NCI-H1436 treated with DMSO at 0.1 percent for 48 hours (cell line): ENCODE measurements at places on chromosomes 2 and 18.

DNA sequence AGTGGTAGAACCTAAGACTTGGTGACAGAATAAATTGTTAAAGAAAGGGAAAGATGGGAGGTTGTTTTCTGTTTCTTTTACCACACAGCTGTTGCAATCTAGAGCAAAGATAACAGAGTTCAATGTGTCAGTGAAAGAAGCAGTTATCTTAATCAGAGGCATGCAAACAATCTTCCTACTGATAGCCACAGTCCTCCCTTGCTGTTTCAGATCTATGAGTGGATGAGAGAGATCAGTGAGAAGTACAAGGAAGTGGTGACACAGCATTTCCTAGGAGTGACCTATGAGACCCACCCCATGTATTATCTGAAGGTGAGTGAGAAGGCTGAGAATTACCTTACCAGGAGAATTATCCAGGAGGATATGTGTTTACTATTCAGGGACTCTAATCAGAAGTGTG is 15.9 kb downstream of the CPO start:
- DNase-seq, result no peak

DNA sequence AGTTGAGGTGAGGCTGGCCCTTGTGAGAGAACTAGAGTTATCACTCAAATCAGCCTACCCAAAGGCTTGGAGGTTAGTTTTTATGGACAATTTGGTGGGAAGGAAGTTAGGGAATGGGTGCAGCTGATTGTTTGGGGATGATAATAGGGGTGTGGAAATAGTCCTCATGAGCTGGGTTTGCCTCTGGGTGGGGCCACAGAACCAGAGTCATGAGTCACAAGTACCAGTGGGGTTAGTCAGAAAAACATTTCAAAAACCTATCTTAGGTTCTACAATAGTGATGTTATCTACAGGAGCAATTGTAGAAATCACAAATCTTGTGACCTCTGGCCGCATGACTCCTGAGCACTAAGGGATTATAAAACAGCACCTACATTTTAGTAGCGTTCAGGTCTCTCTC is 630.1 kb upstream of the PIK3C3 start:
- DNase-seq, result no peak

DNA sequence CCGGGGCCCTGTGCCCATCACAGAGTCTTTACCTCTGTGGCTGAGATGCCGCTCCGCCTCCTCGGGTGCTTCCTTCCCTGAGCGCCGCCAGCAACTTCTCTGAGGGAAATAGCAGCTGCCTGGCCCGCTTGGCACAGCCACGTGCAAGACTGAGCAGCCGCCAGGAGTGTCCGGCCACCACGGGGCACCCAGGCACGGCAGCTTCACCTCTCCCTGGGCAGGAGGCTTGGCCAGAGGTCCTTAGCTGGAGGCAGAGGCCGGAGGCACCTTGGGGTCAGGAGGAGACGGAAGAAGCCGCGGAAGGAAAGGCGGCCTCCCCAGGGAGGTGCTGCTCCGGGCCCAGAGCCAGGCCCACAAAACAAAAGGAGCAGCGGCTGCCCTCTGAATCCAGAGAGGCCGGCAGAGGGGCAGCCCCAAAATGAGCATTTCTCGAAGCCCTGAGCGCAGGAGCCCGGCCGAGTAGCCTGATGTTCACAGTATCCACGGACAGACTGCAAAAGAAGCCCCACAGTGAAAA is 6.0 kb upstream of the LIMS2 start:
- DNase-seq, result no peak

- DNase-seq, result peak; percentile 37
Observed at GRCh38 chr2:130372055-130372832, 16.4 kb downstream of the PTPN18 start.

- no peak for DNase-seq
Observed at GRCh38 chr2:235859651-235860050, 308.5 kb downstream of the GBX2 start.

DNA sequence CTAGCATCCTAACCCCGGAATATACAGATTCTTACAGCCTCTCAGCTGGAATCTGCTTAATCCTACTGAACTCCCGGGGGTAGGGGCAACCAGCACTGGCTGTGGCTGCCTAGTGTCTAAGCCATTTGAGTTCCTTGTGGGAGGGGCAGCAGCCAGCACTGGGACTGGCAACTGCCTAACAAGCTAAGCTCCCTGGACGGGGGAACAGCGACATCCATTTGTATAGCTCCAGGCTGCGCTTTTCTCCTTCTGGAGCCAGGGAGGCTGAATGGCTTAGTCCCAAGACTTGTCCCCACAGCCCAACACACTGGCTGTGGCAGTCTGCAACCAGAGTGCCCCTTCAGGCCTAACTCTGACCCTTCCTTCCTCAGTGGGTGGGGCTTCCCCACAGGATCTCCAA is 787.2 kb downstream of the METTL4 start:
- no peak for DNase-seq

DNA sequence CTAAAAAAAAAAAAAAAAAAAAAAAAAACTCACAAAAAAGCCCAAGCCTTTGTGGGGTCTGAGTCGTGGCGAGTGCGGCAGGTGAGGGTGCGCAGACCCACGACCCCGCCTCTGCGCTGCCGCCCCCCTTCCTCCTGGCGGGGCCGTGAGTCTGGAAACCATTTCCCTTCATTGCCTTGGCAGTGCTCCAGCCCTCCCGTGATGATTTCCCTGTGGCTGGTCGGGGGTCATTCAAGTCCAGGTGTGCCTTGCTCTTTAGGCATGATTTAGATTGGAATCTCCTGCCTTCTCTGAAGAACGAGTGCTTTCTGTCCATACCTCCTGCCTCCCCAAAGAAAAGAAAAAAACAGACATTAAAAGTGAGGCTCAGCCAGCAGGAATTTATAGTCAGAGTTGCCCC is 161.8 kb downstream of the FAM210A start:
- no peak for DNase-seq

DNA sequence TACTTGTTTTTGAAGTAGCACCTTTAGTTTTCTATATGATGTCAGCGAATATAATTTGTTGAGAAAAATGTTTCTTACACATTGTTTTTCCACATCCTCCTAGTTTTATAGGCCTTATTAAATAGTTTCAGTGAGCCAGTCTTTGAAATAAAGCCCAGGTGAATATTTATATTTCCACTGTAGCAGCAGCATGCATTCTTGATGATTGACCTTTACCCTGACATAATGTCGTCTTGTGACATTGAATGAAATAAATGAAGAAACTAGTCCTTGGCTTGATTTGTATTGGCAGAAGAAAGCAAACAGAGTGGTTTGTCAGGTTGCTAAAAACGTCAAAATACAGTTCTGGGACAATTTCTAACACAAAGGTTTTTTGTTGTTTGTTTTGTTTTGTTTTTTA is 84.4 kb downstream of the EHBP1 start:
- DNase-seq, result no peak

GRCh38 chr18:23099621-23100020 is 35.7 kb upstream of the CABLES1 start:
- DNase-seq, result no peak

GRCh38 chr2:38521835-38522234 is 80.9 kb downstream of the HNRNPLL start:
- no peak for DNase-seq

- no peak for DNase-seq
Observed at GRCh38 chr2:10552871-10553245, 104.7 kb upstream of the ODC1 start.

- DNase-seq, result no peak
Observed at GRCh38 chr2:201450954-201451291, 335 bp downstream of the TRAK2 start.

DNA sequence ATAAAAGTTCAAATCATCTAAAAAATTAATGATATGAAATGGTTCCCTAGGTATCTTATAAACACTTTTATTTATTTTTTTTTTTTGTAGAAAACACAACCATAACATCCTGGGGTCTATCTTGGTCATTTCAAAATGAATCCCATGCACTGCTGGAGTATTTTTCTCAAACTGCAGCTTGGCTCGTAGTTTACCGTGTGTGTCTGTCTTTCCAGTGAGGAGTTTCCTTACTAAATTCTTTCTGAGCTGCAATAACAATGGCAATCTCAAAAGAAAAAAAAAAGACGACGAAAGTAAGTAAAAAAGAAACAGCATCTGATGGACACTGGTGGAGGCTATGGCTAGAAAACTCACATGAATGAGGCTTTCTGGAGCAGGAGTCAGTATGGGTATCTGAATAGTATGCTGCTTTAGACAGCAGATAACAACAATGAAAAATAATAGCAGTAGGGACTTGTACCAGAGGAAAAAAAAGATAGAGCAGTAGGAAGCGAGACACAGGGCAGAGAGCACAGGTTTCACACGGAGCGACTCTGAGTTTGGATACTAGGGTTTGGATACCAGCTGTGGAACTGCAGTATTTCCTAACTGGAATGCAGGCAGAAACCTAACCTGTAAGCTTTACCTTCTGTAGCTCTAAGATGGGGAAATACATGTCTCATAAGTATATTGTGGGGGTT is 43.5 kb downstream of the CALCRL start:
- no peak for DNase-seq

DNA sequence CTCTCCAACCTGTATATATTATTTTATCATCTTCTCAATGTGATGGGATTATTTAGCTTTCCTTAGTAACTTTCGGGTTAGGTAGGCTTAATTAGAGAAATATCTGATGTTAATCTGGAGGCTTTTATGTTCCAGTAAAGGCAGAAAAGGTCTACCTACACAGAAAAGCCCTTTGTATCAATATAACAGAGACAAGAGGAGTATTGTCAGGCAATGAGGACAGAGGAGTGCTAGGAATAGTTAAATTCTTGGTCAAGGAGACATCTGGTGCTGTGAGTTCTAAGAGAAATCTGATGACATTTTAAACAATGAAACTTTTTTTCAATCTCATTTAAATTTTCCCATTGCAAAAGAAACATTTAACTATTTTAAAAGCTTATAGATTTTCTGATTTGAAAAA is 36.1 kb downstream of the DPP4 start:
- DNase-seq, result no peak

DNA sequence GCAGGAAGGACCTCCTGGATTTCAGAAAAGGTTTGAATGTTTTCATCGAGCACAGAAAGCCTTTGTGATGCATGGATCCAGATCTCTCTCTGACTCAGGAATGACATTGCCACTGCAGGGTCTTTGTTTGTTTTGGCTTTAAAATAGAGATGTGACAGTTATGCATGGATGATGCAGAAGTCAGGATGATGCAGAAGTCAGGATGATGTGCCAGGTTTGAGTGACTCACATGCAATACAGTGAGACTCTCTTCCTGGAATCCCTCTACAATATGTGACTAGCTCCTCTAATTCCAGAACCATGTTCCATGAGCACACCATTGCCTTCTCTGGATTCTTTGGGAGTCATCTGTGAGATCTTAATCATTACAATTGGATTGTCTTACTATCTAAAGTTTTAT is 177.9 kb upstream of the RAB6C start:
- no peak for DNase-seq

- DNase-seq, result no peak
Observed at GRCh38 chr2:47653902-47654789, 128.8 kb upstream of the MSH6 start.

GRCh38 chr2:236177967-236178889 is 10.0 kb upstream of the GBX2 start:
- no peak for DNase-seq

DNA sequence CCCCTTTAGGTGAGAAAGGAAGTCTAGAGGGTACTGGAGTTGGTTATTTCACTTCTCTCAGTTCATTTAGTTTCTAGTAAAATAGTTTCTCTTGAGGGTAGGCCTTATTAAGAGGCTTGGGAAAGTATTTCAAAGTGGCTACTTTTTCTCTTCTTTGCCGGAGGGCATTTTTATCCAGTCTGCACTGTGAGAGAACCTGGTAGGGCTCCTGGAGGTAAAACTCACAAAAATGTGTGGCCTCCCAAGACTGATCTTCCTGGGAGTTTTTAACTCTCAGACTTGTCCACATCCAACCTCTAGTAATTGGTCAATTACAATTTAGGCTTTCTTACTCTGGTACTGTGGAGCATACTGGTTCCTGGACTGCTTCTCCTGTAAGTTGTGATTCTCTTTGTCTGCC is 28.0 kb downstream of the EHBP1 start:
- no peak for DNase-seq

GRCh38 chr18:36525913-36526312 is 228.4 kb downstream of the FHOD3 start:
- no peak for DNase-seq

DNA sequence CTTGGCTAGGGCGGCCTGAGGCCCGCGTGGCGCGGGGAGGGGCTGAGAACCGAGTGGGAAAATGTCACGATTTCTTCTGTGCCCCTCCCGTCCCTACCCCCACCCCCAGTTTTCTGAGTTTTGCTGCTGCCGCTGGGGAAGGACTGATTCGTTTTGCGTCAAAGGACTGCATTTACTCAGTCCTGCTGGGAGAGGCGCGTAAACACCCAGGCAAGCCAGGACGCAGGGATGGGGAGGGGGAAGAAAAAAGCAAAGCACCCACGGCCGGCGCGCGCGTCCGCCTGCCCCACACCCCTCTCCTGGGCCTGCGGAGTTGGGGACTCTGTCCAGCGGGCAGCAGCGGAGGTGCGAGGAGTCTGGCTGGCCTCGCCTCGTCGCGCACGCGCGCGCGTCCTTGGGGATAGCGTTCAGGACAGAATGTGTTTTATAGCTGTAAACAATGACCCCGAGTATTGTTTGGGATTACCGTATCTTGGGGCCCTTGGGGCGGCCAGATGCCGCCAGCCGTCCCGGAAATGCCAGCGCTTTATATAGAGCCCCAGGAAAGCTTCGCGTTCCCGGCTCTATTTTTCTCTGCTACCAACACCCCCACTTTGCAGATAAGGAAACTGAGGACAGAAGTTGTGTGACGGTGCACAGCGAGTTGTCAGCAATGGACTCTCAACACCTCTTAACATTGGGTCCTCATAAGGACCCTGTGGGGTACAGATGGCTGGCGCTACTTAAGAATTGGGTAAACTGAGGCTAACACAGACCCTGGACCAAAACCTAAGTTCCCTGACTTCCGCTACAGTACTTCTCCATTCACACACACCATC is 1.7 kb upstream of the FOSL2 start:
- no peak for DNase-seq

- no peak for DNase-seq
Observed at GRCh38 chr18:10100941-10101701, 187.3 kb downstream of the VAPA start.
